ELF-1 (cell line): ENCODE measurements at places on chromosomes 4 and X.

DNA sequence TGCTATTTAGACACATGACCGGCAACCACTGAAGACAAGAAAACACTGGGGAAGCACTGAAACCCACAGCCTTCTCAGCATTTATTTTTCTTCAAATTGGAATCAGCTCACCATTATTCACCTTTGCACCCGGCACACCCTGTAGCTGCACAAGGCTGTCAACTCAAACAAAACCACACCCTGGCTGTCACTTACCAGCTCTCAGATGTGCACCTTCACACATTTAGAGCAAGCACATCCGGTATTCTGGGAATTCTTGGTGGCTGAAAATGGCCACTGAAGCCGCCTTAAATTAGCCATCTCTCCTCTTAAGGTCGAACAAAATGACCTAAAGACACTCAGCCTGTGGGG, 5.9 kb downstream of the ZFYVE28 start:
- no peak for DNase-seq

DNA sequence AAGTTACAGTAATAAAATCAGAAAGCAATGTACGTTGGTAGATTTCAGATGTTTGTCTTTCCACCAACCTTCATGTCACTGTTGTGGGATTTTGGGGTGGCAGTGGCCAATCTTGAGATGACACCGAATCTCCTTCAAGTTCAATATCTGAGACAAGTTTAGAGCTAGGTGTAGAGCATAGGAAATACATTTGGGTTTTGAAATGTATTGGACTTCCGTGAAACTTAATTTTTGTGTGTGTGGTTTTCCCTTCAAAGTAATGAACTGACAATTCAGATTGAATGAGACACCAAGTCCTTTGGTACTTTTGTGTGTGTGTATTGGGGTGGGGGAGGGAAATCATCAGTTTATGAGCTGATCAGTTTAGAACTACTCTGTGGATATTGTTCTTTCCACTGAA, 1.8 kb downstream of the WDR44 start:
- no peak for DNase-seq

DNA sequence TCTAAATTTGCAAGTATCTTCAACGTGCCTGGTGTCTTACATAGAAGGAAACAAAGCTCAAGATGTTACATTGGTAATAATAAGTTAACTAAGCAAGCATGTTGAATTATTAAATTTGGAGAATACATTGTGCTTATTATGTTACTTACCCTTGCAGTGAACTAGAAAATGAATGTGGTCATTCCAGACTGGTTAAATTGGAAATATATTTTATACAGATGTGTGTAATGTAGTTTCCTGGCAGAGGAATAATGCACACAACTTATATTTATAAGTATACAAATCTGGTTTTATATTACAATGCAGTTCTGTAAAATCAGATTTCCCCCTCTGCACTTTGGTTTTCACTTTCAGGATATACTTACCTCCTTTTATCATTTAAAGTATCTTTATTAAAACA, 159.9 kb upstream of the SLIT2 start:
- no peak for DNase-seq

- DNase-seq, result no peak
These were observed 75.4 kb upstream of the PACRGL start for GRCh38 chr4:20624793-20625374.

DNA sequence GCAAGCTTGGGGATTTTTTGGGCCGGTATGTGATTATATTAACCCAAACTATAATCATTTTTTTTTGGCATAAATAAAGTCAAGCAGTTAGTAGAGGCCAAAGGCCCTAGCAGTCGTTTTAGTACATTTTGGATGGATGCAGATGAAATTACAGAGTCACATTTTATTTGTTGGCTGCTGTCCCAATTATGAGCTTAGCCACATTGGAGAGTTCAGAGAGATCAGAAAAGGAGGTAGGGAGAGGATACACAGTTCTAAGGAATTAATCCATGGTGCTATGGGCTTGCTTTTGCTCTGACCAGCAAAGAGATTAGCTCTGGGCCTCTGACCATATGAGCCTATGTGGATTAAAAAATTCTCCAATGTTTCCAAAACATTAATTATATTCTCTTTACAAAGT, 395.1 kb downstream of the RAPGEF2 start:
- DNase-seq, result no peak

DNA sequence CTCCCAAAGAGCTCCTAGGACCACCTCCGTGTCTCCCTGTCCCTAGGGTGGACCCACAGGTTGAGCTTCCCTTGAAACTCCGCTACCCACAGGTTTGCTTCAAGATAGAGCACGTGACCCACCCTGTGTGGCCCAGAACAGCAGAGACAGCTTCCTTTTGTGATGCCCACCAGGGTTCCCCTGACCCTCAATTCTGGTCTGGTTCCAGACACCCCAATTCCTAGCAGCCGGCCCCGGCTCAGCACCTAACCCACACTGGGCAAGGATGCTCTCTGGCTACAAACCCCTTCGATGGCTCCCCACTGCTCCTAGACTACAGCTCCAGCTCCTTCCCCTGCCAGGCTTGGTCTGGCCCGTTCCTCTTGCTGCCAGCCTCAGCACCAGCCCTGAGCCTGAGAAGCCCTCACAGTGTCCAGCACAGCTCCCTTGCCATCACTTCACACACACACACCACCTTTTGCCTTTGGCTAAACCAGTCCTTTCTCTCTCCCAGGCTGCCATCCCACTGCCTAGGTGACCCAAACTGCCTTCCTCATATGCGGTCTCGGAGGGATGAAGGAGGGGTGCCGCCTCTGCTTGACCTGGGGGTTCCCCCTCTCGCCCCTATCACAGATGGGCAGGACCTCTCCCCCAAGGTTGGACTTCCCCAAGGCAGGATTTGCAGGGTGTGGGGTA, 6.2 kb downstream of the PNCK start:
- DNase-seq, result no peak

DNA sequence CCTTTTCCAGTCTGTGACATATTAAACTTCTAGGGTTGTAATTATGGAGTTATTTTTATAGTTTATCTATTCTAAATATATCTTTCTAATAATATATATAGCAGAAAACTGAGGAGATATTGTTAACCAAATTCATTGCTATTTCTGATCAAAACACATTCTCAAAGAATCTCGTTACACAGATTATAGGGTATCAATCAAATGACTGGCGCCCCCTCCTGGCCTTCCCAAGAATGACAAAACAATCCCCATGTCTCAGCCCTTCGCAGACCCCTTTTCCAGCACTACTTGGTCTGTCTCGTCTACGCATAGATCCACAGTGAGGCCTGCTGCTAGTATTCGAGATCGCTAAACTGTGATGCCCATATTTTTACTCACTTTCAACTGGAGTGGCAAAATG, 209.3 kb downstream of the GPC3 start:
- peak; percentile 71 for DNase-seq

DNA sequence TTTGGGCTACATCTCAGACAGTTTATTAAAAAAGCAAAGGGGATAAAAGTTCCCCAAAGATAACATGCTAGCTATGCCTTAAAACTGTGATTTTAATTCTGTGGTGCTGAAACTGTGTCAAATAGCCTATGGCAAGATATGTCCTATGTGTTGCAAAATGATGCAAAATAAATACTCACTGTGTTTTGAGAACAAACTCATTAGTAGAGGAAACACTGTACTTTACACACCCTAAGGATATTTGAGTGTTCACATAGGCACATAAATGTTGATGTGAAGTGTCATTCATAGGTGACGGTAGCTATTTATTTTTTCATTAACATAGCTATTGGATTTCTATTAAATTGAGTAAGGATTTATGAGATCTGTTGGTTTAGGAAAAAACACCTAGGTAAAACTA, 351.9 kb downstream of the FAT4 start:
- DNase-seq, result no peak

- DNase-seq, result no peak
These were observed 1043.1 kb upstream of the PABPC4L start for GRCh38 chr4:135244696-135245095.

GRCh38 chr4:39348371-39349315, 17.5 kb downstream of the RFC1 start:
- DNase-seq, result no peak
